ENCODE measurements at places on chromosomes 12 and 14.
A peak's percentile ranks its signal among the peaks of the same experiment; 100 is the strongest.

GRCh38 chr14:70873627-70874026 lies 33.6 kb upstream of the PCNX1 start:
- DNase-seq = no peak

GRCh38 chr14:77603654-77604255 lies 12.7 kb downstream of the SPTLC2 start:
- no peak for DNase-seq

GRCh38 chr14:104820669-104821228 lies 19.8 kb downstream of the ZBTB42 start:
- no peak for DNase-seq

GRCh38 chr12:51056242-51056641 lies 8.1 kb downstream of the LETMD1 start:
- DNase-seq = peak; percentile 92

DNA sequence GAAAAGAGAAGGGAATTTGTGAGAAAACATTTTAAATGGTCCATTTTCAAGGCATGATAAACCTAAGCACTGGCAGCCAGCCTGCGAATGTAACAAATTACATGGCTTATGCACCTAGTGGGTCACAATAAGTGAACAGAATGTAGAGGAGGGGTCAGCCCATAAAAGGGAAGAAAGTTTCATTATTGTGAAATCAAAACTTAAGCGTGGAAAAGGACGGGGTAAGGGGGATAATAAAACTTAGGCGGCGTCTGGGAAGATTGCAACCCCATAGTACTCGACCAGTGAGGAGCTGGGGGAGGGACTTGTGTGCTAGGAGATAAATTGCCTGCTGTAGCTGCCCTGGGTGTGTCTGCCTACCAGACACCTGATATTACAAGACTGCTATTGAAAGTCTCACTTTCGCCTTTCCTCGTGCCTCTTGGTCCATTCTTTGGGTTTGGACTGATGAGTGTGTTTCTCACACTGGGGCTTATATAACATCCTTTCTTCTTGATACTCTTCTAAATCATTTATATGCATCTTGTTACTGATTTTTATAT lies 40.6 kb downstream of the ZDHHC17 start:
- no peak for DNase-seq

All from NCI-H226 (cell line).